ENCODE measurements at places on chromosomes 5 and 9.

DNA sequence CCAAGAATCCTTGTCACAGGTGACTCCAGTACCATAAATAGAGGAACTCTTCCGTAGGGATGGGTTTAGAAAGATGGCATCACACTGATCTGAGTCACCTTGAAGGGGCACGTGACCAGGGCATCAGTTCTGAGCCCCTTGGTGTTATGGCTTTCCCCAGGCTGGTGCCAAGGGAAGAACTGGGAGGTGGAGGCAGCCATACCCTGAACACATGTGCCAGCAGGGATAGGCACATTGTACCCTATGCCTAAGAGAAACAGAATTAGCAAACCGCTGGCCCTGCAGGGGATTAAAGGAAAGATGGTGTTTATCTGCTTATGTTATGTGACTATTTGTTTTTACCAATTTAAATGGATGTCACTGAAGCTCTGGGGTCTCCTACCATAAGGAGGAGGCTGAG lies 196.2 kb downstream of the RGS3 start:
- no peak for DNase-seq

DNA sequence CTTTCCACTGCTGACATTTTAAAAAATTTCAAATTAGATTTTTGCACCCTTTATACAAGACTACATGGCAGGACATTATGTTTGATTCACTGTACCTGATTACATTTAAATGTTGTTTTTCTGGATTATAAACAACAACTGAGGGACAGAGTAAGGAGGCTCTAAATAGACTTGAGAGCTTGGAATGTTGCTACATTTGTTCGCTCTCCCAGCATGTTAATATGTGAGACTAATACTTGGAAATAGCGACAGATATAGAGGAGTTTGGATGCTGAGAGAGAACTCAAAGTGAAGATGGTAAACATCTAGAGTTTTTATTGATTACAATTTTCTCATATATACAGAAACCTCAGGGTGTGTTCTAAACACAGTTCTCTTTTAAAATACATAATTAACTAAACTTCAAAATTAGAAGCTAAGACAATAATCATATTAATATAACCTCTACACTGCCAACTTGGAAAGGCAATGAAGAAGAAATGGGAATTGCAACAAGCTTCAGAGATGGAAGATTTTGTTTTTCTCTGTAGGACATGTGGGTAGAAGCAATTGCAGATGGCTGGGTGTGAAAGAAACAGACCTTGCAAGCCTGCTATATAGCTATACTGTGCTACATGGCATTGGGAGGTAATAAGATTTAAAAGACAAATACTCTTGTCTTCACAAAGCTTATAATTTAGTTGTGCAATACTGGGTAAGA lies 1.4 kb upstream of the NDFIP1 start:
- no peak for DNase-seq

- DNase-seq: no peak
Observed at GRCh38 chr9:102069969-102070368, 331.5 kb upstream of the GRIN3A start.

DNA sequence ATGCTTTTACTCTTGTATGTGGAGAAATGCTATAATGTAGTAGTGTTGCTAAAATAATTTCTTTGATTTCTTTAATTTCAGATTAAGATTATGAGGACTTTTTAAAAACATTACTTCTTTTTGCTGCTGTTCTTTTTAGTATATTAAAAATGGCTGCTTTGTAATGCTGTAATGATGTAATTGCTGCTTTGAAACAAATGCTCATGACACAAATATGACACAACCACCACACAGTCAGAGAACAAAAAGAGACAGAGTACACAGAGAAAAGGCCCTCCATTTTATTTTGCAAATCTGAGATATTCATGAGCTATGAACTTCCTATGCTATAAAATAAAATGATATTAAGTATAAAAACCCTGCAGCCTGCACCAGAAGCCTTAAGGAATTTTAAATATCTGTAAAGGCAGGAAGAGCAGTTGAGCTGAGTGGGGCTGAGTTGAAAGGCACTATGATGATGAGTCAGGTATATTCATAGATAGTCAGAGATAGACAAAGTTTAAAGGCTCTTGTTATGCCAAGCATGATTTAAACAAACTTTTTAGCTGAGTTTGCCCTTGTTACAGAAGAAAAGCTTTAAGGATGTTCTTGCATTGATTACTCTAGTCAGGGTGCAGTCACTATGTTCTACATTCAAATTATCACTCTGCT lies 5.1 kb upstream of the POU5F2 start:
- no peak for DNase-seq

- no peak for DNase-seq
Observed at GRCh38 chr5:135073761-135074345, 39.8 kb upstream of the PITX1 start.

DNA sequence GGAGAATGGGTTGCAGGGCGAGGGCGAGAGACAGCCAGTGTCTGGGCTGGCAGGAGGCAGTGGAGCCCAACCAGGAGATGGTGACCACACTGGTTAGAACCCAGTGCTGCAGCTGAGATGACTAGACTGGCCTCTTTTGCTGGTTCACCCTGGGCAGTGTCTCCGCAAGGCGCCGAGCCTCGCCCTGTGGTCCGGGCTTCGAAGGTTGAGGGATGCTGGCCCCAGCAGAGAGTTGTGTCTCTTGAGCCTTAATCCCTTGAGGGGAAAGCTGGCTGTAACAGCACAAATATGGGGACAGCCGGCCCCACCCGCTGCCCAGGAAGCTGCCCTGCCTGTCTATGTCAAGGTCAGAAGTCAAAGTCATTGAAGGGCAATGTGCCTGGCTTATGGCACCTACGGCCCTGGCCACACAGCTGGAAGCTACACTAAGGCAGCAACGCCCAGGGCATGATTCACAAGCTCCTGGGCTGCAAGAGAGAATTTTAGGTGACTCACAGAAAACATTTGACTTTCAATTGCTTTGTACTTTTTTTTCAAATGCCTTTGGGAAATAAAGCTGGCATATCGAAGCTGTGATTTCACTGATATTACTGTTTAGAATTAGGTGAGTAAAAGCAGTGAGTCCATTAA lies 33.3 kb downstream of the NKX2-5 start:
- DNase-seq: no peak

DNA sequence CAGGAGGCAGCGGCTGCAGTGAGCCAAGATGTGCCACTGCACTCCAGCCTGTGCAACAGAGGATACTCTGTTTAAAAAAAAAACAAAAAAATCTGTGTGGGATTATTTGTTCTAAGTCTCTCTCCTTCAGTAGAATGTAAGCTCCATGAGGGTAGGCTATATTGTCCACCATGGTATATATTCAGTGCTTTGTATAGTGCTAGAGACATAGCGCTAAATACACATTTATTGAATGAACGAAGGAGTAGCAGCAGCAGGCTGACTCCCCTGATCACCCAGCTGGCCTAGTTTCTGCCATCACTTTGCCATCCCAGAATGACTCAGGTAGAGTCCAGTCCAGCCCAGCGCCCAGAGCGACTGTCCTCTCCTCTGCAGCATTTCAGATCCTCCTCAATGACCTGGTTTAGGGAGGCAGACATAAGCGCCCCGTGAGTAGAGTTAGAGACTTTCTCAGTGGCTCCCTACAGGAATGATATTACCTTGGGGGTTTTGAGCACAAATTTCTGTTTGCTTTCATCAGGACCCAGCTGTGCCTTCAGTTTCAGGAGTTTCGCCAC lies 716 bp downstream of the HARS1 start:
- no peak for DNase-seq

All from stimulated activated CD8-positive, alpha-beta memory T cell treated with anti-CD3 and anti-CD28 coated beads, Interleukin-7, amount 100 ng/mL, for 24 hours (primary cell).